ENCODE measurements at places on chromosomes 5 and 9. TPM values are rescaled to one million over a fixed set of nuclear protein-coding genes. Genes with fewer than 3 reads are reported as not detected.

The FOXD4L6 gene
- total RNA-seq: not detected

The NR3C1 gene
- total RNA-seq: 13.0 TPM

The UBE2D2 gene
- 98.7 TPM for total RNA-seq

The CYSTM1 gene
- 24.3 TPM for total RNA-seq

The ADRB2 gene
- total RNA-seq: 42.1 TPM

The IRGM gene
- total RNA-seq: not detected

The SHC3 gene
- 0.66 TPM for total RNA-seq

The PRSS3 gene
- total RNA-seq: 225 TPM

The TLE1 gene
- total RNA-seq: 55.6 TPM

The SYNPO gene
- total RNA-seq: 8.4 TPM

The SLC6A18 gene
- total RNA-seq: not detected

The COMMD10 gene
- 8.8 TPM for total RNA-seq

The RORB gene
- total RNA-seq: 0.06 TPM

The GFI1B gene
- total RNA-seq: not detected

The SLC36A3 gene
- total RNA-seq: not detected

The PTAR1 gene
- 20.0 TPM for total RNA-seq

The ELAVL2 gene
- 10.9 TPM for total RNA-seq

The AGXT2 gene
- not detected for total RNA-seq

The GPR151 gene
- not detected for total RNA-seq

The FUT7 gene
- total RNA-seq: not detected

The ECPAS gene
- 69.0 TPM for total RNA-seq

The SLC4A9 gene
- 0.29 TPM for total RNA-seq

The PLPP7 gene
- total RNA-seq: 0.98 TPM

The ADAMTSL1 gene
- total RNA-seq: not detected

The GADD45G gene
- total RNA-seq: 2.1 TPM

The SPINK4 gene
- not detected for total RNA-seq

The MAP1B gene
- 12.8 TPM for total RNA-seq

The ANKHD1 gene
- 64.6 TPM for total RNA-seq

All from PC-3 (cell line).